B cell (primary cell): ENCODE measurements at places on chromosomes 1 and 21. TPM values are rescaled to one million over a fixed set of nuclear protein-coding genes. Genes with fewer than 3 reads are reported as not detected.
A peak's percentile ranks its signal among the peaks of the same experiment; 100 is the strongest.

The GPX7 gene
- 21.4 and 23.9 TPM in 2 replicates for total RNA-seq

The ZMYM1 gene
- total RNA-seq, result 17.6 and 18.3 TPM in 2 replicates

The TNFSF4 gene
- 1.5 and 2.2 TPM in 2 replicates for total RNA-seq

The RIPK4 gene
- total RNA-seq, result not detected in 2 replicates

- peak overlapping the region; percentile 89 for H3K4me3 ChIP-seq
- H3K4me1 ChIP-seq, result peaks cover 32% of the 10 kb centered on the region
- DNase-seq, result peak; percentile 12
Observed at GRCh38 chr1:84479998-84480397, 932 bp downstream of the RPF1 start.

GRCh38 chr1:20731057-20731991, 1.2 kb downstream of the SH2D5 start:
- H3K27me3 ChIP-seq, result no peaks in the 10 kb centered on the region
- peak; percentile 58 for DNase-seq
- H3K4me3 ChIP-seq, result peak overlapping the region; percentile 70
- peaks cover 30% of the 10 kb centered on the region for H3K4me1 ChIP-seq
- no peak overlapping the region for H3K27ac ChIP-seq

- H3K4me3 ChIP-seq, result no peak overlapping the region
- H3K27me3 ChIP-seq, result peaks cover 6% of the 10 kb centered on the region
- no peak overlapping the region for H3K27ac ChIP-seq
- H3K36me3 ChIP-seq, result no peaks in the 10 kb centered on the region
Observed at GRCh38 chr1:119680193-119680592, 31.5 kb upstream of the PHGDH start.

- DNase-seq, result no peak
- H3K4me3 ChIP-seq, result no peak overlapping the region
- no peaks in the 10 kb centered on the region for H3K36me3 ChIP-seq
- no peaks in the 10 kb centered on the region for H3K4me1 ChIP-seq
- H3K27ac ChIP-seq, result no peak overlapping the region
Observed at GRCh38 chr1:53728702-53729455, 10.1 kb downstream of the GLIS1 start.

DNA sequence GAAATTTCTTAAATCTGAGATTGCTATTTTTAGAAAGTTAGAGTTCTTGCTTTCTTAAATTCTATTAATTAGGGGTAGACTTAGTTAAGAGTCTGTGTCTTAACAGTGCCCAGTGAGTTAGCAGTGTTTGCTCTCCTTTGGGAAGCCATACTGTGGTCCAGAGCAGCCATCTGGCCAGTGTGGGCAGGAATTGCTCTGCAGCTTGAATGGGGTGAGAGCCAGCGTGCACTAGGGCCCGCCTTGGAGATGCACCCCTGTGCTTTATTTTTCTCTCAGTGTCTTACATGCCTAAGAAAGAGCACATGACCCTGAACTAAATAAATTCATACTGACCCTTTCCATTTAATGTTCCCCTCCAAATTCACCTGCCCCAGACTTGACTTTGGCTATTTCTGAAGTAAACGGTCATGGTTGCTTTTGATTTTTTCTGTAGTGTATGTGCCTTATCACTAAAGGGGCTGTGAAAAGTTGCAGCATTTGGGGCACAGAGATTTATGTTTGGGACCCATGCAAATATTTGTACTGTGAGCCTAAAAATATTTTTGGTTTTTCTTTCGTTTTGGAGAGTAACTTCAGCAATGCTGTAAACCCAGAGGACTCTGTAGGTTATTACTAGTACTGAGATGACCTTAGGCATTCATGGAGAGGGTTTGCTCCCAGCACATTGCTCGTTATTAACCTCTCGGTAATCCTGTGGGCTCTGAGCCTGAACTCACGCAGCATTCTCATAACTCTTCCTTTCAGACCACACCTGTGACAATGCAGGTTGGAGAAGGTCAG, 21.3 kb upstream of the KCNQ4 start:
- no peak overlapping the region for H3K4me3 ChIP-seq
- peaks cover 16% of the 10 kb centered on the region for H3K36me3 ChIP-seq
- peaks cover 8% of the 10 kb centered on the region for H3K4me1 ChIP-seq
- no peaks in the 10 kb centered on the region for H3K27me3 ChIP-seq

GRCh38 chr1:12134716-12135115, 32.1 kb upstream of the TNFRSF1B start:
- DNase-seq, result no peak
- no peak overlapping the region for H3K27ac ChIP-seq
- peaks cover 37% of the 10 kb centered on the region for H3K4me1 ChIP-seq
- no peaks in the 10 kb centered on the region for H3K27me3 ChIP-seq
- no peak overlapping the region for H3K4me3 ChIP-seq

- H3K27ac ChIP-seq, result no peak overlapping the region
- peak; percentile 70 for DNase-seq
- no peaks in the 10 kb centered on the region for H3K27me3 ChIP-seq
Observed at GRCh38 chr1:32215629-32216480, 6.3 kb downstream of the TMEM234 start.
